Right ventricle myocardium superior (tissue), 1 donor: ENCODE measurements at places on chromosomes 12 and 14. TPM values are rescaled to one million over a fixed set of nuclear protein-coding genes. Genes with fewer than 3 reads are reported as not detected.

DNA sequence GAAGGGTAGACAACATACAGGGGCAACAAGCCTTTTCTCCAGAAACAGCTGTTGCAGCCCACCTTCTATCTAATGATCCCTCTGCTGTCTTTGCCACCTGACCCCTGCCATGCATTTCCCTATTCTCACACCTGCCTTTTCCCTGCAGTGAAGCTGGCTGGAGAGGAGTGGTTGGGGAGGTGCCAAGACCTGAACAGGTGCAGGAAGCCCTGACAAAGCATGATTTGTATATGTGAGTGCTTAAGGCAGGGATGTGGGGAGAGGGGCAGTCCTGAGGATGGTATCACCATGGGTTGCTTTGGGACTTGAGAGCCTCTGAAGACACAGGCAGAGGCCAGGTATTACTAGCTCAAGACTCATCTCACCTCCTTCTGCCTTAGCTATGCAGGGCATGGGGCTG, 2.9 kb upstream of the PFDN5 start:
- no peak for DNase-seq

GRCh38 chr12:72521326-72521725, 249.2 kb downstream of the TRHDE start:
- no peak for DNase-seq

DNA sequence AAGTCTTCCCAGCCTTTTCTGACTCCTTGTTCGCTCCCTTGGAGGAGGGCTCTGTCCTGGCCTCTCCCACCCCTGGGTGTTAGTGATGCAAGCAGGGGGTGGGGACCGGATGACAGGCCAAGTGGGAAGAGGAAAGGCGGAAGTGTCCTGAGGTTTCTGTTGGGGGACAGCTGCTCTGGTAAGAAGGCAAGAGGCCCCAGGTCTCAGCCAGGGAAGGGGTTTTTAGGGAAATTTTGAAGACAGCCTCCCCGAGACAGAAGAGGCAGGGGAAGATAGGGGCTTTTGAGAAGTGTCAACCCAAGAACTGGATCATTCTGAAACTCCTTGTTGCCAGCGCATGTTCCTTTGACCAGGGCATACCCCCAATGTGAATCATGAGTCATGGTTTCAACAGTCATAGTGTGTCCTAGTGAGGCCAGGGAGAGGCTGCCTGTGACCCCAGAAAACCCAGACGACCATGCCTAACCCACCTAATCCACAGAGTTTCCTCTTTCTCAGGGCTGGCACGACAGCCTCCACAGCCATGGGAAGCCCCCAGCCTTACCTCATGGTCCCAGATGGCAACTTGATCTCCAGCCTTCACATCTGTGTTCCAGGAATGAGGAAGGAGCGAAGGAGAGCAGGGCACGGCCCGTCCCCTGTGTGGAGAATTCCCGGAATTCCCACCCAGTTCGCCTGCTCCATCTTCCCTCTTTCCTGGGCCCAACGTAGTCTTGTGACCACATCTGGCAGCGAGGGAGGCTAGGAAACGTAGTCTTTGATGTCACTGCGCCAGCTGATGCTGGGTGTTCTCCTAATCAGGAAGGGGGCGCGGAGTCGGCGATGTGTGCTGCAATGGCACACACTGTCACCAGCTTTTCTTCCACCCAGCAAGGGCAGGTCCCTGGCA, 4.9 kb upstream of the GPR132 start:
- peak; percentile 75 for DNase-seq

DNA sequence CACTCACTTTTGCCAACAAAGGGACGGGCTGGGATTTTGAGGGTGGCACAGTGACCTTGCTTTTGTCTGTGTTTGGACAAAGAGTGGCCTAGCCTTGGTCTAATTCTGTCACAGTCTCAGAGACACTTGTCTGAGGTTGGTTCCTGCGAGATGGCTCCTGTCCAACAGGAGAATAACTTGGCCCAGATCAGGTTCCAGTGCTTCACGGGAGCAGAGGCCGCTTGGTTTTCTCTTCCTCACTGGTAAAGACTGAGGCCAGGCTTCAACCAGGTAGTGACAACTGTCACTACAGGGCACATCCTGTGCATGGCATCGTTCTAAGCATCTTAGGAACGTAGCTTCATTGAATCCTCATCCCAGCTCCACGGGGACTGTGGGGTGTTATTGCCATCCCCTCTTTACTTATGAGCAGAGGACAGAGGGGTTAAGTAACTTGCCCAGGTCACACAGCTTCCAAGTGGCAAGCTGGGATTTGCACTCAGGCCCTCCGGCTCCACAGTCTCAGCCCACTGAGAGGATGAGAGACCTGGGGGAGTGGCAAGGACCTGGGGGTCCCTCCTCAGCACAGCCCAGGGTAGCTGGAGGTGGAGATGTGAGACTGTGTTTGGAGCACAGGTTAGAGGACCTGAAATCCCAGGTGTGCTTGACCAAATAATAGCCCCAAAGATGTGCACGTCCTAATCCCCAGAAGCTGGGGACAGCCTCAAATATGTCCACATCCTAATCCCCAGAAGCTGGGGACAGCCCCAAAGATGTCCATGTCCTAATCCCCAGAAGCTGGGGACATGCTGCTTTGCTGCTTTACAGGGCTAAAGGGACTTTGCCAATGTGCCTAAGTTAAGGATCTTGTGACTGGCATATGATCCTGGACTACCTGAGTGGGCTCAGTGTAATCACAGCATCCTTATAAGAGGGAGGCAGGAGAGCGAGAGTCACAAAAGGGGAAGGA, 179.2 kb upstream of the RTL1 start:
- no peak for DNase-seq

DNA sequence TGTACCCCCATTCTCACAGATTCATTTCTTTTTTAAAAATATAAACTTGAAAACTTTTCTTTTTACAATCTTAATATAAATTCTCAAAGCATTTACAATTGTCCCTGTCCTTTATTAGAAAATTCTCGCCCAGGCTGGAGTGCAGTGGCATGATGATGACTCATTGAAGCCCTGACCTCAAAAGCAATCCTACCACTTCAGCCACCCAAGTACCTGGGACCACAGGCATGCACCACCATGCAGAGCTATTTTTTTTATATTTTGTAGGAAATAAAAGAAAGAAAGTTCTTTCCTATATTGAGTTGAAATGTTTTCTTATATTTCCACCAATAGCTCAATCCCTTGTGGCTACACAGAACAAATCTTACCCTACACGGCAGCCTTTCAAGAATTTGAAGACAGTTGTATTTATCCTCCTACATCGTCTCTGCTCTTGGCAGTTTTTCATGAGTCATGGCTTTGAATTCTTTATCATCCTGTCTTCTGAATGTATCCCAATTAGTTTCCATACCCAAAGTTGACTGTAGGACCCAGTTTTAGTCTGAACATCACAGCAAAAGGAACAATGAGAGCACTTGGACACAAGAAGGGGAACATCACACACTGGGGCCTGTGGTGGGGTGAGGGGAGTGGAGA, 52.4 kb downstream of the SYT1 start:
- DNase-seq: no peak

- DNase-seq: no peak
Measured at GRCh38 chr14:101257551-101257950, 303.7 kb upstream of the DIO3 start.

DNA sequence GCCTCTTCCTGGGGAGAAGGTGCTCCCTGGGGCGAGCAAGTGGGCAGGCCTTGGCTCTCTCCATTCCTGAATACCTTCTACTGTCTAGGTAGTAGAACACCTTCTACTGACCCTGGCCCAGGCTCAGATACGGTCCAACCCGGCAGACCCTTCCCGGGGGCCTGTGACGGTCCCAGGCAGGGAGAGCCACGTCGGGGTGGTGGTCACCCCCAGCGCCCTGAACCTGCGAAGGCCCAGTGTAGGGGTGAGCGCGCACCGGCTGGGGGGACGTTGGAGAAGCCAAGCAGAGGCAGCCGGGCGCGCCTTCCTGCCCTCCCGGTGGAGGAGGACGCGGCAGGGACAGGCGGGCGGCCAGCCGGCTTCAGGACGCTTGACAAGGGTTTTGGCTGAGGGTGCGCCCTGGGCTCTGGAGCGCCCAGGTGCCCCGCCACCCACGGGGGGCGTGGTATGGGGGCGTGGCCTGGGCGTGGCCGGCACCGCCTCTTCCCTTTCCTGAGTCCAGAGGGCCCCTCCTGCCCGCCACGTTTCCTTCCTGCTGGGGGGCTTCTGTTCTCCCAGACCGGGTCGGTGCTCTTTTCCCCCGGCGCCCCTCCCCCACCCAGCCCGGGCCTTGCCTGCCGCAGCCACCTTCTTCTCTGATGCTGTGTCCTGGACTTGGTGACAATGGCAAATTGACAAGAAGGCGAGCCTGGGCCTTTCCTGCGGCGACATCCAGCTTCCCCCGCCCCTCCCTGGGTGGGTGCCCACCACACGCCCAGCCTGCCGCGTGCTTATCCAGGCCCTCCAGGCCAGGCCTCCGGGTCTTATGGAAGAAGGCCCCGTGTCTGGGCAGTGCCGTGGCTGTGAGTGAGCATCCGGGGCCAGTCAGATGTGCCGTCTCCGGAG, 24.5 kb upstream of the PPP1R13B start:
- DNase-seq: peak; percentile 88

GRCh38 chr12:111093428-111094142, 173.2 kb upstream of the MYL2 start:
- no peak for DNase-seq

GRCh38 chr12:49505672-49506071, 33.2 kb upstream of the KCNH3 start:
- no peak for DNase-seq

DNA sequence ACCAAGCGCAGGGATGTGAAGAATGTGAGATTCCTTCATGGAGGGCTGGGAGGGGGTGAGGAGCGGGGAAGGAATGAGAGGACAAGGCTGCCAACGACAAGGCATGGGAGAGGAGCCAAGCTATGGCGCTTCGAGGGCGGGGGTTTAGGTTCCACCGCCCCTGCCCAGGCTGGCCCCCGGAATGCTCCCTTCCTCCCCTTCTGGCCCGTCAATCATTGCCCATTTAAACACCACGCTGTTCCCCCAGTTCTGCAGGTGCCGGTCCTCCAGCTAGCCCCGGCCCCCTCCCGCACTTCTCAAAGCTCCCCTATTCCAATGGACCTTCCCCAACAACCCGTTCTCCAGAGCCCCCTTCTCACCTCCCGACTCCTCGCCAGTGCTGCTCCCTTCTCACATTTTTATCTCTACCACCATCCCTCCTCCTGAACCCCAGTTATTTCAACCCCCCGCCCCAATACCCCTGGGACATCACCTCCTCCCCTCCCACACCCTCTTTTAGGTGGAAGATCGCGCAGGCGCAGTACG, 428 bp downstream of the RNF41 start:
- DNase-seq: peak; percentile 71

- DNase-seq: no peak
Measured at GRCh38 chr12:112308161-112308560, 74.1 kb downstream of the HECTD4 start.

GRCh38 chr12:23585156-23585781, 364.2 kb downstream of the SOX5 start:
- DNase-seq: no peak

GRCh38 chr12:89875225-89875624, 166.6 kb upstream of the ATP2B1 start:
- no peak for DNase-seq

DNA sequence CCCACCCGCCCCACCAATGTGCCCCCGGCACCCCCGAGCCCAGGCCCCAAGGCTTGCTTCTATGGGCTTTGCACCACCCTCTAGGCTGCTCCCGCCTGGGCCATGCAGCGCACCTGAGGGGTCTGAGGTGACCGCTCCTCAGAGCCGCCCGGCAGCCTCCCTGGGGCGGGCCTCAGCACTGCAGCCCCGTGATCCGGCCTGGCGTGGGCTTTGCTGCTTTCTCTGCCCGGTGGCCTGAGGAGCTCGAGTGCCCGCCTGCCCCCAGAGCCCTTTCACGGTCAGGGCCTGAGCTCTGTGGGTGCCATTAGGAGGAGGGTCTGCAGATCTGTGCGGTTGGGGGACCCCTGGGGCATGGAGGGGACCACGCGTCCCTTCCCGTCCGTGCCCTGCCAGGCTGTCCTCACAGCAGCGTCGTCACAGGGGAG, 6.2 kb downstream of the MTA1 start:
- DNase-seq: no peak

- no peak for DNase-seq
Measured at GRCh38 chr14:94348836-94349235, 25.7 kb upstream of the SERPINA6 start.

SLC11A2 gene
- 23.7 TPM for total RNA-seq

ARG2 gene
- total RNA-seq: 0.75 TPM

DPY19L2 gene
- total RNA-seq: 41.3 TPM

WDHD1 gene
- total RNA-seq: 1.5 TPM
